Hematopoietic multipotent progenitor cell treated with erythropoietin and hydrocortisone succinate and interleukin-3 and kit ligand, for 4 days (in vitro differentiated cells): ENCODE measurements at places on chromosomes 4 and X.
A peak's percentile ranks its signal among the peaks of the same experiment; 100 is the strongest.

DNA sequence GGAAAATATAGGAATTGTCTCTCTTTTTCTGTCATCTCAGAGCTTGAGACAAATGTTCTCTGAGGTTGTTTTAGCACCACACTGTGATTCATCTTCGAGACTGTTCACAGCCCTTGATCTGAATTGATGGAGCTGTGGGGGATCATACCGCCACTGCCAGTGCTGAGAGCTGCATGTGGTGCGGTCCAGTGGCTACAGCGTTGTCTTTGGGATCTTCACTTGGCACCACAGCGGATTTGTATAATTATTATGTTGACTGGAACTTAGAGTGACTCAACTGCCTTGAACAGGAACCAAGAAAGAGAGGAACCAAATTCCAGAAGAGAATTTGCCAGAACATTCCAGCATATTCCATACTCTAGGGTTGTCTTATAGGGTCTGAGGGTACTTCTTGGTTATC is 29.1 kb downstream of the TBL1X start:
- no peak for DNase-seq

GRCh38 chr4:40744218-40744617 is 5.5 kb upstream of the NSUN7 start:
- DNase-seq: no peak

DNA sequence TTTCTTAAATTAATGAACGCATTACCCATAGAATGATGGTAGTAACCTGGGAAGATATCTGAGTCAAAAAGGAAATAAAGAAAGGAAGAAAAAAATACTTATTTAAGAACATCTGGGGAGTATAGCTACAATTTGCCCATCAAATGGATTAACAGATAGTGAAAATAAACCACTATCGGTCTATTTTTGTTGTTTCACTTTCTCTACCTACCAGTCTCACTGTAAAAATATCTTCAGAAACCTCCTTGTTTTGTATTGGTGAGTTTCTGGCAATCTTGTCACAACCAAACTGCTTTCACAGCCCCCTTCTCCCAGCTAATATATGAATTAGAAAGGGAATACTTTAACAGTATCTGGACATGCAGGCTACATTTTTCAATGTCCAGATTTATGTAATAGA is 783.5 kb downstream of the STPG2 start:
- no peak for DNase-seq

DNA sequence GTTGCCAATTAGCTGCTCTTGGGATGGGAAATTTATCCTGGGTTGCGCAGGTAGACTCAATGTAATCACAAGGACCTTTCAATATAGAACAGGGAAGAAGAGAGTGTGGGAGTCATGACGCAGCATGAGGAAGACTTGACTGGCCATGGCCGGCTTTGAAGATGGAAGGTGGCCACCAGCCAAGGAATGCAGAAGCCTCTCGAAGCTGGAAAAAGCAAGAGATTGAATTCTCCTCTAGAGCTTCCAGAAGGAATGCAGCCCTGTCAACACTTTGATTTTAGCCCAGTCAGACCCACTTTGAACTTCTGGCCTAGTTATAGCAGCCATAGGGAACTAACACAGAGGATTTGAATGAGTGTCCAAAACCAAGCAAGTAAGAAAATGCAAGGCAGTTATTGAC is 14.7 kb upstream of the SH3KBP1 start:
- no peak for DNase-seq

DNA sequence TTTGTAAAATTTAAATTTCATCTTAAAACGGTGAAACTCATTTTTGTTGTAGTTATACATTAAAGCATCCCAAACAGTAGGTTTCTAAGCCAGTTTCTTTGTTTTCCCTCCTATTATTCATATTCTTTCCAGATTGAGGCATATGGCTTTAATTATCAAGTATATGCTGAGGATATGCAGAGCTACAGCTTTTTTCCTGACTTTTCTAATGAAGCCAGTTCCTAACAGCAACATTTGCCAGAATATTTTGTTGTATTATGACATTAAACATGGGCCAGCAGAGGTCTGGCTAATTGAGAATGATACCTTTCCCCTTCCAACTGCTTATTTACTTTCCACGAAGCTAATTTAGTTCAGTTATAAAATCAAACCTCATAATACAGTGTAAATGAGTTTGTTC is 75.3 kb downstream of the SLIT2 start:
- no peak for DNase-seq

- no peak for DNase-seq
Measured at GRCh38 chrX:68584221-68584620, 63.2 kb upstream of the STARD8 start.

DNA sequence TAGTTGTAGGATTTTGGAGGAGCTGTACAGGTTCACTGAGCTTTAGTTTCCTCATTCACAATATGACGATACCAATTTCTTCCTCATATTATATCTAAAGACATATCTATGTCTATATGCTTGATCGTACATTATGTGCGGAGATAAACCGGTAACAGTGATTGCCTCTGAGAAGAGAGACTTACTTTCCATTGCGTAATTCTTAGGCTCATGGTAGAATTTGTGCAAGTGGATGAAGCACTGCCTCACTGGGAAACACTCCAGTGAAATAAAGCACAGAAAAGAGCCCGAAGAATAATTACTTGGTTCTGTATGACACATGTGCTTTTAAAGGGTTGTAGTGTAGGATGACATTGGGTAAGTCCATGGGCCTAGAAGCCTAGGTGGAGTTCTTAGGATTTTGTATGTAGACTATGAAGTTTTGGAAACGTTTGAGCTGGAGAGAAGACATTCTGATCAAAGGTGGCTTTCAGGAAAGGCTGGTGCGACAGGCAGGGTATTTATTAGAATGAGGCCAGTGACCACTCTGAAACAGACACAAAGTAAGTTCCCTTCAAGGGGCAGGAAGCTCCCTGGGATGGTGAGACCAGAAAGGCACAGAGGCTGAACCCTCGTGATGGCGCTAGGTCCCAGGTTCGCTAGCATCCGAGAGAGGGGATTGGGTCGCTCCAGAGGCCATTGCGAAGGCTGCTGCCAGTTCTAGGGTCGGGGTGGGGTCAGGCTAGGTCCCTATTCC is 649 bp upstream of the VBP1 start:
- peak; percentile 9 for DNase-seq

GRCh38 chrX:100647739-100648138 is 3.7 kb downstream of the SRPX2 start:
- DNase-seq: no peak

GRCh38 chr4:8905773-8906667 is 34.4 kb upstream of the HMX1 start:
- DNase-seq: no peak

DNA sequence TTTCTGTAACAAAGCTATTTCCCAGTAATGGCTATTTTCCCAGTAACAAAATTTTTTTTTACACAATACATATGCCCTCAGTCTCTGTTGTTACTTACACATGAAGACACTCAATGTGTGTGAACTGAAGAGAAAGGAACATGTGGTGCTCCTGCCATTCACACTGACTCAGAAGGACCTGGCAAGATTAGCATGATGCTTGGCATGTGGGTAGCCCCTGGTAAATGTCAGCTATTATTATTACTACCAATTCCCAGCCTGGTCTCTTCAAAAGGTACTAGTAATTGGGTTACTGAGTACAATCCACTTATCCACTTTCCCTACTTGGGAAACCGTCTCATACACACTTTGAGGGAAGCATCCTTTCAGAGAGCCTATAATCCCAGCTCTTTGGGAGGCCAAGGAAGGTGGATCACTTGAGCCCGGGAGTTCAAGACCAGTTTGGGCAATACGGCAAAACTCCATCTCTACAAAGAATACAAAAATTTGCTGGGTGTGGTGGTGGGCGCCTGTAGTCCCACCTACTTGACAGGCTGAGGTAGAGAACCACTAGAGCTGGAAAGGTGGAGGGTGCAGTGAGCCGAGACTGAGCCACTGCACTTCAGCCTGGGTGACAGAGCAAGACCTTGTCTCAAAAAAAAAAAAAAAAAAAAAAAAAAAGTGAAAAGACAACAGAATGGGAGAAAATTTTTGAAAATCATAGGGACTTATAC is 14.6 kb downstream of the RBBP7 start:
- no peak for DNase-seq

DNA sequence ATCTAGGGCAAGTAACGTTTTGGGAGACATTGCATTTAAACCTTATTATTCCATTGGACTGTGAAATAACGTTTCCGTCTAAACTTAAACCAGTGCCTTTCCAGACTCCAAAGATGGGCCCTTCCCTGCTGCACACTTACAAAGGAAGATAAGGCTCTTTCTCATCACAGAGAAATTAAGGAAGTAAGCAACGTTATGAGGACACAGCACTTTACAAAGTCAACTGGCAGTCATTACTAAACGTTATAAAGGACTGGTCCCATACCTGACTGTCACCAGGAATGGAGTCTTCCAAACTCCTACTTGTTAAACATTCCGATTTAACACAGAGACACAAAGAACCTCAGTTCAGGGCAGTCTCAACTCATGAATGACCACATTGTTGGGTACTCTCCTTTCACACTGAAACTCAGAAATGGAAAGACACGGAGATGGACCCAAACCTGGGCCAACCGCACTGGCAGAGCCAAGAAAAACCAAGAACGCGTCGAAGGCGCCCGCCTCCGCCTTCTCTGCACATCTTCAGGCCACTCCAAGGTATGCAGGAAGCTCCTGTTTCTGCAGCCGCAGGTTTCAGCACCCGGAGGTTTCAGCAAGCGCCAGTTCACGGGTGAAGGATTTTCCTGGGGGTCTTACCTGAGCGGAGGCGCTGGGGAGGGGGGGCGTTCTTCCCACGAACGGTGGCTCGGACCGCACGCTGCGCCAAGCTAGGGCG is 670 bp downstream of the PAPSS1 start:
- DNase-seq: peak; percentile 69

GRCh38 chrX:53235566-53235965 is 10.6 kb upstream of the KDM5C start:
- no peak for DNase-seq

DNA sequence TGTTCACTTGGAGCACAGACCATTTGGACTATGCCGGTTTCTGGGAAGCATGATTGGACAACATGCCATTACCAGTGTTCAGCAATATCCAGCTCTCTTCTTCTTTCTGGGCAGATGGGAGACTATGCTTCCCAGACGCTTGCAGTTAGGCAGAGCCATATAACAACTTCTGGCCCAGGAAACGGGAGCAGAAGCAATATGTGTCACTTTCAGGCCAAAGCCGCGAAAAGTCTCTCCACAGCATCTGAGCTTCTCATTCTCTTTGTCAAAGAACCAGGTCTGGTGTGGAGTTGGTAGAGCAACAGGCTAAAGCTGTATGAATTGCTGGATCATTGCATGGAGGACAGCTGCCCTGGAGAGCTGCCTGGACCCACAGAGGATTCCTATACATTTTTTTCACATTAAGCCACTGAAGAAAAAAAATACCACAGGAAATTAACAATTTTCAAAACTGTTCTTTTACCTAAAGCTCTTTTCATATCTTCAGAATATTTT is 131.4 kb upstream of the FRG1 start:
- no peak for DNase-seq

- DNase-seq: peak; percentile 13
Measured at GRCh38 chrX:39645178-39645895, 452.4 kb downstream of the BCOR start.

GRCh38 chr4:55635741-55636655 is at the start of gene NMU:
TSS of gene NMU (minus strand) at chr4:55636298. CDS start at chr4:55636192, 106 bp downstream.
- DNase-seq: peak; percentile 64
